ENCODE measurements at places on chromosomes 2 and 18.
A peak's percentile ranks its signal among the peaks of the same experiment; 100 is the strongest.

DNA sequence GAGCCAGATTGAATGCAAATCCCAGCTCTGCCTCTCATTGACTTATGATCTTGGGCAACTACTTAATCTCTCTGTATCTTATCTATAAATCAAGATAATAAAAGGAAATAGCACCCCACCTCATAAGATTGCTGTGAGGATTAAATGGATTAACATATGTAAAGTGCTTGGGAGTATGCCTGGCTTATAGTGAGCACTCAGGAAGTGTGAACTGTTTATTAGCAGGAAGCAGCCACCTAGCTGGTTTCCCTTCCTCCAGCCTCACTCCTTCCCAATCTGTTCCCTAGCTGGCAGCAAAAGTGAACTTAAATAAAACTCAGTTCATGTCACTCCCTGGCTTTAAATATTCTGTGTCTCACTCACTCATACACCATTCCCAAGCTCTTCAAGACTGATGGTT is 526.6 kb upstream of the PKDCC start:
- no peak for DNase-seq

DNA sequence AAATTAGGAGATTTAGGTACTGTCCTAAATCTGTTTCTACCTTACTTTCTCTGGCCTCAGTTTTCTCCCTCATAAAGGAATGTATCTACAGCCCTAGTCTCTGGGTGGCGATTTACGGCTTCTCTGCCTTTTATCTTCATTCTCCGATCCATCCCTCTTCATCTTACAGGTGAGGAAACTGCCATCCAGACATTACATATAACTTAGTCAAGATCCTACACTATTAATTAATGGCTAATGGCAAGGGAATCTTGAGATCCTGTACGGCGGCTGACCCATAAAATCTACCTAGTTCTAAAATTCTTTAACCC is 386 bp upstream of the YIPF4 start:
- DNase-seq = no peak

DNA sequence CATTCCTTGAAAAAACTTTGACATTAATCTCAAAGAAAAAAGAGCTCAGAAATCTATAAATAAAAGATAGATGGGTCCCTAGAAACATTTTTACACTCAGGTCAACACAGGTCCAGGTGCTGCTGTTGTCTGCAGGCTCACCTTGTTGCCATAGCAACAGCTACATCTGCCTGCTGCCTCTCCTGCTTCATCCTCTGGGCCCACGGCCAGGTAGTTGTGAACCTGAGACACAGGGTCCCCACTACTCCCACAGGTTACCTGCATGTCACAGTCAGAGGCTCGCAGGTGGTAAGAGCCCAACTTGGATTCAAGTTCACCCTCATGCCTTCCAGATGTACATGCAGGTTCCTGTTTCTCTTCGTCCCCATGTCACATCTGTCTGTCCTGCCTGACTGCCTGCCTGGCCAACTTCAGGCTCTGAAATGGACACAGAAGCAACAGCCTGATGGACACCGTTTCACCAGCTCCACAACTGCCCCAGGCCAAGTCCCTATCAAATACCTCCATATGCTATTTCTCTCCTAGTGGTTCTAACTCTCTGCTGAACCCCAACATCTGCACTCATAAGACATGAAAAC is 88.3 kb upstream of the SALL3 start:
- DNase-seq = no peak

DNA sequence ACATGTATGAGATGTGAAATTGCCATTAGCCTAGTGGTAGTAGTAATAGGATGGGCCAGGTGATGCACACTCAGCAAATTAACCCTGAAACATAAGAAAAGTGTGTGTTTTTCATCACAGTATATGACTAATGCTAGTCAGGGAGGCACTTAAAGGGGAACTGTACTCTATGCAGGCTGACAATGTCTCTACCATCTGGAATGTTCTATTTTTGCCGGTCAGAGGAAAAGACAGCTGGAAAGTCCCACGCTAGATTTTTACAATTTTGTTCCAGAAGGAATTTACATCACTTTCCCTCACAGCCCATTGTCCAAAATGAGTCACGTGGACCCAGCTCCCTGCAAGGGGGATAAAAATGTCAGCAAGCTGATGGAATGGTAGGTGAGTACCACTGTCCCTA is 746.3 kb upstream of the CHAC2 start:
- DNase-seq = no peak

DNA sequence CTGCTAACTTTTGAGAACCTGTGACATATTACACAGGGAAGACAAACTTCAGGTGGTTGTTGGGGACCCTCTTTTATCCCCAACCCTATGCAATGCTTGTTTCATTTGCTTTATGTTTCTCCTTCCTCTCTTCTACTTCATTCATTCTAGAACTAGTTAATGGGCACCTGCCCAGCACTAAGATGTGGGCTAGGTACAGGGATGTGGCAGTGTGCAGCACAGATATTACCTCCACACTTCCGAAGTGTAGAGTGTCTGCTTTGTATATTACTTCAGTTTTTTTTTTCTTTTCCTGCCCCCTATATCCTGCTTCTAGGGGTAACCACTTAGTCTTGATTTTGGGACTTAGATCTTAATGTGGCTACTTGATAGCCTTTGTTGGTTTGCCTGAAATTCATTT is 35.1 kb downstream of the CD28 start:
- DNase-seq = no peak

GRCh38 chr18:1917569-1917968 is 653.7 kb downstream of the METTL4 start:
- DNase-seq = no peak

- no peak for DNase-seq
Measured at GRCh38 chr2:201830666-201831065, 24.3 kb downstream of the CDK15 start.

DNA sequence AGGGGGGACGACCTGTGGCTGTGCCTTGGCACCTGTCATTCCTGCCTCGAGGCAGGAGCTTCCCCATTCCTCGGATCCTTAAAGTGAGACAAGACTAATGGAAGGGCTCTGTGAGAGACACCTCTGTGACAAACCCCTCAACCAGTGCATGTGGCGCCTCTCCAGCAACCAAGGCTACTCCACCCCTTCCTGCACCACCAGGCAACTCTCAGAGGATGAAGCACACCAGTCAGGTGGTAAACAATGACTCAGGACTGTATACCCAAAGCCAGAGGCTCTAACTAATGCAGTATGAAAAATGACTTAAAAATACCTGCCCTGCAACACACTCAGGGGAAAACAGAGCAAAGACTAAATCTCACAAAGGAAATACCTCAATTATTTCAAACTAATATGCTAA is 136.9 kb downstream of the UXS1 start:
- peak; percentile 79 for DNase-seq

DNA sequence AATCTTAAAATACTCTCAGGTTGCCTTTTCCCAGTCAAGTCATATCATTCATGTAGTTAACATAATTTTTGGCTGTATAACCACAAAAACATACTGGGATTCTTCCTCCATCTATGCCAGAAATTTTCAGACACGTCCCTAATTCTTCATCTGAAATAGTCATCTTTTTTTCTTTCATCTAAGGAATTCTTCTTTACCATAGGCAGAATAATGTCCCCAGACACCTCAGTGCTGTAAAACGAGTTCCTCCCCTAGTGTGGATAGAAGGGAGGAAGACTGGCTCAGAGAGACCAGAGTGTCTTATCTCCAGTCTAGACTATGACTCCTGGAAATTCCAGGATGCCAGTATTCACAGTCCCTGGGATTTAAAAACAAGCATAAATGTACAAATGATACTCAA is 127.8 kb downstream of the MREG start:
- no peak for DNase-seq

GRCh38 chr2:1714291-1715064 is 29.8 kb downstream of the PXDN start:
- no peak for DNase-seq

GRCh38 chr2:128380061-128380889 is 61.6 kb upstream of the HS6ST1 start:
- no peak for DNase-seq

Data from CD4-positive, alpha-beta T cell (primary cell).